Suprapubic skin (tissue), 4 donors: ENCODE measurements at places on chromosomes 16 and 17.

- DNase-seq: no peak
Observed at GRCh38 chr16:66618588-66619375, 14.3 kb downstream of the CMTM3 start.

GRCh38 chr16:49587511-49587910 lies 213.9 kb downstream of the C16orf78 start:
- peak; percentile 1 for DNase-seq

GRCh38 chr16:17301593-17302135 lies 169.1 kb downstream of the XYLT1 start:
- DNase-seq: no peak

GRCh38 chr16:74736531-74737157 lies 36.0 kb upstream of the MLKL start:
- DNase-seq: no peak

DNA sequence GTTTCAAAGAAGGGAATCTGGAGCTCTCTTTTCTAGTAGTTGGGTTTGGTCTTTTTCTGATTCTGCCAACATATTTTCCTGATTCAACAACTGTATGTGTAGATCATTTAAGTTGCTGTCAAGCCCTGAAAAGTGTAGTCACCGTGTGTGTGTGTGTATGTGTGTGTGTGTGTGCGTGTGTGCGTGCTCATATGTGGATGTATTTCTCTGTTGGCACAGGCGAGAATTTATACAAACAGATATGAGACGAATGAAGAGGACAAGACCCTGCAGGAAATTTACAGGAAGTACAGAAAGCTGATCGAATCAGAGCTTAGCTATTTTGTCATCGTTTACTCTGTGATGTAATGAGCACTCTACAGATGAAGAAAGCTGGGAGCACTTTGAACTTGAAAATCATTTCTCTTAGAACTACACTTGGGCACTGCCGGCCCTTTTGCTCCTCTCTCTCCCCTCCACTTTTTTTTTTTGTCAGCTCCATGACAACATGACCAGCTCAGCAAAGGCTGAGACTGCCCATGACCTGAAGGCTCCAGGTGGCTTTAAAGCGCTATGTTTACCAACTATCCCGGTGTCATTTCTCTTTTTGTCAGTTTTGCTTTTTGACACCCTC lies 11.2 kb downstream of the FBXO39 start:
- no peak for DNase-seq

DNA sequence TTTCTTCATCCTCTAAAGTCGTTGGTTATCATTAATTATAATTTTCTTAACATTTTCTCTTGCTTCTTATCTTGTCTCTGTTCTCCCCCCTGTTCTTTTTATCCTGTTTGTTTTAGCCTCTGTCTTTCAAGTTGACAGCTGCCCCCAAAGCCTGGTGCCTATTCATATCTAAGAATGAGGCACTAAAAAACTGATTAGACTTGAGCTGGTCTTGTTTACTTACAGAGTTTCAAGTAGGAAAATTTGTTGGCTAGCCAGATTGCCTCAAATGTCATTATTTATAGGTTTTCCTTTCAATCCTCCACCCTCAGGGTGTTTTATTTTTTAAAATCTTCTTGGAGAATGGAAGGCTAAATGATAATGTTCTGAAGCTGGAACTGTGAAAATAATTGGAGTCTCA lies 236.0 kb downstream of the UTP18 start:
- DNase-seq: no peak

DNA sequence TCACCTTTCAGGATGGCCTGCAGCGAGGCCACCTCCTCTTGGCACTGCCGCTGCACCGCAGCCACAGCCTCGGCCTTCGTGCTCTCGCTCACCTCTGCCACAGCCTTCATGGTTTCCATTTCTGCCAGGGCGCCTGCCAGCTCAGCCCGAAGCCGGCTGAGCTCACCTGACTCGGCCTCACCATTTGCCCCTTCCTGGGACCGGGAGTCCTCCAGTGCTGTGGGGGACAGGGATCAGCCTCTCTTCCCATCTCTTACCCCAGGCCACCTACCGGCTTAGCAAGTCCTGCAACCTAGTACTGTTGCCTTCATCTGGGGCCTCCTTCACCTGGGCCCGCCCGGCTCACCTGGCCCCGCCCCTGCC lies 658 bp downstream of the RABEP2 start:
- no peak for DNase-seq

GRCh38 chr17:33416131-33416530 lies 123.0 kb upstream of the ASIC2 start:
- no peak for DNase-seq

DNA sequence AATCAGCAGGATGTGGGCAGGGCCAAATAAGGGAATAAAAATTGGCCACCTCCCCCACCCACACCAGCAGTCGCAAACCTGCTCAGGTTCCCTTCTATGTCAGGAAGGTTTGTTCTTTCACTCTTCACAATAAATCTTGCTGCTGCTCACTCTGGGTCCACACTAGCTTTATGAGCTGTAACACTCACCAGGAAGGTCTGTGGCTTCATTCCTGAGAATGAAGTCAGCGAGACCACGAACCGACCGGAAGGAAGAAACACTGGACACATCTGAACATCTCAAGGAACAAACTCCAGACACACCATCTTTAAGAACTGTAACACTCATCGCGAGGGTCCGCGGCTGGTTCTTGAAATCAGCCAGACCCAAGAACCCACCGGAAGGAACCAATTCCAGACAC lies 115.5 kb upstream of the TBX2 start:
- DNase-seq: no peak

GRCh38 chr16:3328643-3329042 lies 23.3 kb downstream of the ZNF75A start:
- no peak for DNase-seq

GRCh38 chr17:31582151-31582907 lies 190.9 kb downstream of the RAB11FIP4 start:
- no peak for DNase-seq

DNA sequence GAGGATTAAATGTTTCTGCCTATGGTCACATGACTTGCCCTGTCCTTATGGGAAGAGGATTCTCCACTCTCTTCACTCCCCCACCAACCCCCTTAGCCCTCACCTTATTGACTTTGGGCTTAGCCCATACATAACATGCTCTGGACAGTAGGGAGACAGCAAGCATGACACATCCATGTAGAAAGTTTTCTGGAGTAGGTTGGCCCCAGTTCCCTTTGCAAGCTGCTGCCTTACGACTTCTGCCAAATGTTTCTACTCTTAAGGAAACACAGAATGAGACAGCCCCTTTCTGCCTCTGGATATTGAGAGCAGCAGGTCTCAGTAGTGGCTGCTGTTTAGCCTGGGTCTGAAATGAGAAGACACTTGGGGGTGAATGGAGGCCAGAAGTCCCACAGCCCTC lies 282.2 kb downstream of the MAP2K6 start:
- DNase-seq: no peak

- DNase-seq: no peak
Observed at GRCh38 chr17:8359769-8360168, 16.7 kb downstream of the KRABD2 start.
